ENCODE measurements at places on chromosomes 7 and 10. TPM values are rescaled to one million over a fixed set of nuclear protein-coding genes. Genes with fewer than 3 reads are reported as not detected.
A peak's percentile ranks its signal among the peaks of the same experiment; 100 is the strongest.

Gene PNLIP
- not detected for total RNA-seq

DNA sequence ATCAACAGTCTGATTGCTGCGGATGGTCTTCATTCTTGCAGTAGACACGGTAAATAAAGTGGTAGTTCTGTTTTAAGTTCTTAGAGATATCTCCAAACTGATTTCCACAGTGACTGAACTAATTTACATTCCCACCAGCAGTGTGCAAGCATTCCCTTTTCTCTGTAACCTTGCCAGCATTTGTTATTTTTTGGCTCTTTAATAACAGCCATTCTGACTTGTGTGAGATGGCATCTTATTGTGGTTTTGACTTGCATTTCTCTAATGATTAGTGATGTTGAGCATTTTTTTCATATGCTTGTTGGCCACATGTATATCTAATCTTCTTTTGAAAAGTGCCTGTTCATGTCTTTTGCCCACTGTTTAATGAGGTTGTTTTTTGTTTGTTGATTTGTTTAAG, 30.2 kb upstream of the CXCL12 start:
- no peak overlapping the region for H3K27ac ChIP-seq
- H3K36me3 ChIP-seq, result no peaks in the 10 kb centered on the region
- H3K4me1 ChIP-seq, result no peaks in the 10 kb centered on the region
- DNase-seq, result no peak
- no peaks in the 10 kb centered on the region for H3K27me3 ChIP-seq

Gene MRLN
- not detected for total RNA-seq

GRCh38 chr7:30505174-30505697, 607 bp upstream of the GGCT start:
- H3K27ac ChIP-seq, result peak overlapping the region; percentile 63
- H3K27me3 ChIP-seq, result no peaks in the 10 kb centered on the region
- H3K36me3 ChIP-seq, result no peaks in the 10 kb centered on the region
- peaks cover 23% of the 10 kb centered on the region for H3K4me1 ChIP-seq
- DNase-seq, result no peak
- H3K4me3 ChIP-seq, result peak overlapping the region; percentile 94

Gene BICC1
- 0.20 TPM for total RNA-seq

- no peak overlapping the region for H3K4me3 ChIP-seq
- no peak overlapping the region for H3K27ac ChIP-seq
- DNase-seq, result no peak
- no peaks in the 10 kb centered on the region for H3K4me1 ChIP-seq
- H3K27me3 ChIP-seq, result no peaks in the 10 kb centered on the region
Measured at GRCh38 chr10:48366261-48366660, 59.8 kb downstream of the MAPK8 start.

Gene C10orf62
- not detected for total RNA-seq

Gene TBRG4
- total RNA-seq, result 48.4 TPM

DNA sequence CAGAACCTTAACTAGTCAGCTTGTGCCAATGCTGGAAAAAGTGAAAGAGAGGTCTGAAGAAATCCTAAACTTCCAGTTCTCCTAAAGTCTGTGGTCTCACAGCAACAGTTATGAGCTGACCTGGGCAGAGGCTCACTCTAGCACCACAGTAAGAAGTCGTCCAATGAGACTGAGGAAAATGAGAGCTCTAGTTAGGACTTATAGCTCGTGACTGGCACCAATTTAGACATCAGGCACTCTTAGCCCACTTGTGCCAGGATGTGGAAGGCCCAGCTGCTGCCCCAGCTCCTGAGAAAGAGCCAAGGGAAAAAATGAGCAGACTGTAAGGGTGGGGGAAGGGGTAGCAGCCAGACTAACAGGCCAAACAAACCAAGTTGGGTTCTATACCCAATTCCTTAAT, 7.6 kb downstream of the MMS19 start:
- H3K27ac ChIP-seq, result no peak overlapping the region
- peaks cover 26% of the 10 kb centered on the region for H3K4me1 ChIP-seq
- DNase-seq, result no peak
- no peak overlapping the region for H3K4me3 ChIP-seq

GRCh38 chr7:70177166-70177565, 578.9 kb downstream of the AUTS2 start:
- H3K4me1 ChIP-seq, result no peaks in the 10 kb centered on the region
- H3K36me3 ChIP-seq, result no peaks in the 10 kb centered on the region
- no peaks in the 10 kb centered on the region for H3K27me3 ChIP-seq
- no peak overlapping the region for H3K27ac ChIP-seq
- no peak for DNase-seq

DNA sequence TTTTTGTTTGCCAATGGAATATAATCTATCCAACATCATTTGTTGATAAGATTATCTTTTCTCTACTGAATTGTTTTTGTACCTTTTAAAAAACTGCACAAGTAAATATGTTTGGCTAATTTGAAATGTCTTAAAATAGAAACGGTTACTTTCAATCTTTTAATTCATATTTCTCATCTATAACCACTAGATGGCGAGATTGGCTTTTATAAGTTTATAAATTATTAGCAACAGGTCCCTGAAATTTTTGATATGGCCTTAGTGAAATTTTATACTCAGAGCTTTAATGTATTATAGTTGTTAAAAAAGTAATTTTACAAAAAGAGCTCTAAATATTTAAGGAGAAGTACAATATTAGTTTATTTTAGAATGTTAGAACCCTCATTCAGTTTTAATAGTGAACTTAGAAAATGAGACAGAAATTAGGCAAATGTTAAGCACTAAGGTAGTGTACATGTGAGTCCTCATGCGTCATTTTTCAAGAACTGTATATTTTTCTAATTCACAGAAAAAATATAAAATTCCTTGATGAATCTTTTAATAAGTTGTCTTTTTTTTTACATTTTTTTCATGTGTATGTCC, 592.5 kb downstream of the ARL4A start:
- no peak overlapping the region for H3K27ac ChIP-seq
- no peaks in the 10 kb centered on the region for H3K4me1 ChIP-seq
- no peaks in the 10 kb centered on the region for H3K36me3 ChIP-seq
- H3K27me3 ChIP-seq, result no peaks in the 10 kb centered on the region

DNA sequence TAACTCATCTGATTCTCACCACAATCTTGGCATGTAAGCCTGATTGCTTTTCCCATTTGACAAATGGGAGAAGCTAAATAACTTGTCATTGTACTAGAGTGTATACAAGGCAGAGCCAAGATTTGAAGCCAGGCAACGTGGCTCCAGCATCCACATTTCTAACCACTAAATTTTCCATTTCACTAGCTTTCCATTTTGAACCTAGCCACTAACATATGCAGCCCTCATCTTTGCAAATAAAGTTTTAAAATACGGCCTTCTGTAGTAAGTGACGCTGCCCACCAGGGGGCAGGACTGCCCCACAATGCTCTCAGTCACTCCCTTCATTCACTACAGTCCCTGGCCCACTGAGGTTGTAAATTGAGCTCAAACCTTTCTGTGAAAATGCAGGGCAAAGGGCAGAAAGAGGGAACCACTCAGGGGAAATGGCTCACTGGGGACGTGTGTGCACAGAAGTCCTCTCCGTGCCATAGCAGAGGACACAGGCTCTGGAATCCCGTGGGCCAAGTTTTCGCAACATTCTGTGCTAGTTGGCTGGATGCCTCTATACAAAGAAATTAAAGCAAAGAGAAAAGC, 315.7 kb downstream of the TNS3 start:
- no peak overlapping the region for H3K27ac ChIP-seq
- H3K4me1 ChIP-seq, result no peaks in the 10 kb centered on the region
- DNase-seq, result no peak
- no peaks in the 10 kb centered on the region for H3K36me3 ChIP-seq
- H3K27me3 ChIP-seq, result no peaks in the 10 kb centered on the region

Gene TAS2R3
- total RNA-seq, result 0.59 TPM

- H3K4me3 ChIP-seq, result no peak overlapping the region
- H3K36me3 ChIP-seq, result no peaks in the 10 kb centered on the region
- H3K27ac ChIP-seq, result no peak overlapping the region
- peak; percentile 14 for DNase-seq
- no peaks in the 10 kb centered on the region for H3K27me3 ChIP-seq
- peaks cover 25% of the 10 kb centered on the region for H3K4me1 ChIP-seq
Measured at GRCh38 chr7:37284805-37285231, 163.8 kb downstream of the ELMO1 start.
